ENCODE measurements at places on chromosomes 2 and 18.

DNA sequence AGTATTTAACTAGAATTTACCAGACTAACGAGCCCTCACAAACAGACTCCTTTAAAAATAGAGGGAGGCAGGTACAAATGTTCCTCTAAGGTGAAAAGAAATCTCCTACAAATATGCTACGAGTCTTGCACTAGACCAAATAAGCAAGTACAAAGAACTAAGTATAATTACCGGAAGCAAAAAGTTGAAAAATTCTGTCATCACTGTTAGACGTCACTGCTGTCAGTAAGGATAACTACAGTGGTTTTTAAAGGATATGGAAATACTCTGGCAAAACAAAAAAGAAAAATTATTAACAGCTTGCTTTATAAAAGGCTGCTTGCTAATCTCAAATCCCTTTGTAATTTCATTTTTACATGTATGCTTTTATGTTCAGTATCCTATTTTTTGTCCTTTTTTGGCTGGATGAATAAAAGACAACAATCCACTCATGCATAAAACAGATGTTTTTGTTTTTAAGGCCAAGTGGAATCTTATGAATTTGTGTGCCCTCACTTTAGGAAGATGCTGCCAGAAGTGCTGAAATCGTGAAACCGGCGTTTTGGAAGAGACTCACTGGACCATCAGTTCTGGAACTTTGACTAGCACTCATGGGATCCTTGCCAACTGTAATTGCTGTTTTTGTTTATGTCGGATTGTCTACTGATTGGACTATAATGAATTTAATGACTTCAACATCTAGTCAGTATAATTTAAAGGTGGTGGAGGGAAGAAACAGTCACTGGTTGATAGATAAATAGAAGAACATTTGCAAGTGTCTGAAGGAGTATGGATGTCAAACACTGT, 6.7 kb downstream of the ZNF521 start:
- no peak for DNase-seq

DNA sequence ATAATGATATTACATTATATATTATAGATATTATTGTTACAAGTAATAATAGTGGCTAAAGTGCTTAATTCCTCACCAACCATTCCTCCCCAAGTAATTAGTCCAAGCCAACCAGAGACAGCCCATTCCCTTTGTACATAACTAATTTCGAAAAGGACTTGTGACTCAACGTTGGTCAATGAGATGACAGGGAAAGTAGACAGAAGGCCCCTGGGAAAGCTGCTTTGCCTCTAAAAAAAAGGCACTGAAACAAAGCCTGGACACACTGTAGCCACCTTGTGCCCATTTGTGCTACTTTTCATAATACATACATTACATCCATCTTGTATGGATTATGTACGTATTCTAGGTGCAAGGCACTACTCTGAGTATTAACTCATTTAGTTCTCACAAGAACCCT, 28.8 kb downstream of the COLEC12 start:
- DNase-seq = no peak

DNA sequence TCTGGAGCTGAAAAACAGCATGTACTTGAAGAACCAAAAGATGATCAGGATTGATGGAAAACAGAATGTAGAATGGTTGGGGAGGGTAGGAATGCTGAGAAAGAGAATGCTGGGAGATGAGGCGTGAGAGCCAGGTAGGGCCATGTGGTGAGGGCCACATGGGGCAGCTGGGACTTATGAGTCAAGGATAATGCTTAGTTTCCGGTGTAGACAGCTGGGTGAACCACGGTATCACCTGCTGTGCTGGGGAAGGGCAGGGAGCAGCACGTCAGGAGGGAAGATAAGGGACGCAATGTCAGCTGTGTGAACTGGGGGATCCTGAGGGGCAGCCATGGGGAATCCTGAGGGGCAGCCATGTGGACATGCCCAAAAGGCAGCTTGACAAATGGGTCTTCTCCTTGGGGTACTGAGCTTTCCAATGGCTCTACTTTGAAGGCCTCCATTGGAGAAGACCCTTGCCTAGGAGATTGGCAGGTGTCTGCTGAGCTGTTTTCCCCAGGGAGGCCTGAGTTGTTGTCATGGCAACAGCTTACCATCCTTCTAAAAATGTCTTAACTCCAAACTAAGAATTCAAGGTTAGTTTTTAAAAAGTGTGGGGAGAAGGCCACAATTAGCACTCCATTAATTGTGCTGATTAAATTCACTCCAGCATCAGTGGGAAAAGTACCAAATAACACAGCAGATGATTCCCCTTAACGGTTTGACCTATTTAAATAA, 51.1 kb downstream of the MTHFD2 start:
- DNase-seq = no peak

DNA sequence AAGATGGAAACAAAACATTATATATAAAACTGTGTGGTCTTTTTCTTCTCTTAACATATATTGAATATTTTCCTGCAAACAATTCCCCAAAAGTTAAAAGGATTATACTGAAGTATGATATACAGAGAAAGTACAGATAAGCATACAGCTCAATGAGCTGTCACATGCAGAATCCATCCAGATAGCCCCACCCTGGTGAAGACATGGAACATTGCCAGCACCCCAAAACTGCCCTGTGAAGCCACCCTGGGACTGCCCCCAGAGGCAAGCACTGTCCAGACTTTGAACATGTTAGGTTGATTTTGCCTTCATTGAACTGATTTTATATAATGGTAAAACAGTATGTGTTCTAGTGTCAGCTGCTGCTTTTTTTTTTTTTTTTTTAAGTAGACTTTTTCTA, 112.3 kb upstream of the IL1R2 start:
- DNase-seq = no peak

GRCh38 chr2:36379710-36380448, 24.3 kb downstream of the CRIM1 start:
- DNase-seq = no peak

- no peak for DNase-seq
Observed at GRCh38 chr18:77948567-77948966, 698.9 kb downstream of the GALR1 start.

GRCh38 chr2:174753038-174753633, 11.1 kb downstream of the CHRNA1 start:
- no peak for DNase-seq

DNA sequence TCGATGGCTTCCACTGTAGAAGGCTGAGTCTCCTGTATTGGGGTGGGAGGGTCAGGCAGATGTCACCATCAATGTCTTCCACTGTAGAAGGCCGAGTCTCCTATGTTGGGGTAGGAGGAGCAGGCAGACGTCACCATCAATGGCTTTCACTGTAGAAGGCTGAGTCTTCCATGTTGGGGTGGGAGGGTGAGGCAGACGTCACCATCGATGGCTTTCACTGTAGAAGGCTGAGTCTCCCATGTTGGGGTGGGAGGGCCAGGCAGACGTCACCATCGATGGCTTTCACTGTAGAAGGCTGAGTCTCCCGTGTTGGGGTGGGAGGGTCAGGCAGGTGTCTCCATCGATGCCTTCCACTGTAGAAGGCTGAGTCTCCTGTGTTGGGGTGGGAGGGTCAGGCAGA, 117.5 kb upstream of the TPO start:
- DNase-seq = no peak

DNA sequence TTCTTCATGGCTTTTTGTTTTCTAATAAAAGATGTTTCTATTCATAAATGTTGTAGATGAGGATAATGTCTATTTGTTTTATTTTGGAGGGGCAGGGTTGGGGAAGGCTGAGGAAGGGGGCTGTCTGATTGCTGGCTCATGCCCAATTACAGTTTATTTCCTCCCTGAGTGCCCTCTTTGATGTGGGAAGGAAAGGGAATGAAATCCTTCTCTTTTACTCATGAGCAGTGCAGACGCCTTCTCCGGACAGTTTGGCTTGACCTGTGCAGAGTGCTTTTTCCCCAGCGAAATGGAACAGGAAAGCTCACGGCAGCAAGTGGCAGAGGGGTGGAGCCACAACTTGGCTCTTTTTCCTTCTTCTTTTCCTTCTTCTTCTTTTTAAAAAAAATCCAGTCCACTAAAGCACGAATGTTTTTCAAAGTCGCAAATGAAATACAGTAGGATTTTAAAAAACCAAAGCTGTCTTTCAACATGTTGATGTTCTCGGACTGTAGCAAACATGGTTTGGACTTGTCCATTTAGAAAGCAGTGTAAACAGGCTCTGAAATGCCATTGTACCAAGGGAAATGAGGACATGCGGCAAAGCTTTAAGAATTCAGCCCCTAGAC, 34.5 kb downstream of the RAB31 start:
- DNase-seq = no peak

- DNase-seq = no peak
Observed at GRCh38 chr2:116809109-116809508, 1005.4 kb upstream of the DDX18 start.

GRCh38 chr2:178484245-178485041, 4.2 kb downstream of the PLEKHA3 start:
- no peak for DNase-seq

GRCh38 chr2:46669996-46670793, 190.8 kb downstream of the TMEM247 start:
- DNase-seq = no peak

DNA sequence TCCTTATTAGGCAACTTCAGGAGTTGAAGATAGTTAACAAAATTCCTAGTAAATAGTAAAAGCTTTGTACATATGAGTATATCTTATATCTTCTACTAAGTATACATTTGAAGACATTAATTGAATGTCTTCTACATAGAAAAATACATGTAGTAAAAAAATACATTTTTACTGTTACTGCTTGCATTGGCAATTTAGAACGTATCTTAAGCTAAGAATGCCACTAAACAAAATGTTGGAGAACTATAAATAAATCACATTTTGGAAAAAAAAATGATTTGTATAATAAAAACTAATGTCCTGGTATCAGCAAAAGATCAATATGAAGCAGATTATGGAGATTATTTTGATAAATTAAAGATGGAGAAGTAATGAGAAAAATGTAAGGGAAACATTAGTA, 434.2 kb upstream of the SLC8A1 start:
- no peak for DNase-seq

DNA sequence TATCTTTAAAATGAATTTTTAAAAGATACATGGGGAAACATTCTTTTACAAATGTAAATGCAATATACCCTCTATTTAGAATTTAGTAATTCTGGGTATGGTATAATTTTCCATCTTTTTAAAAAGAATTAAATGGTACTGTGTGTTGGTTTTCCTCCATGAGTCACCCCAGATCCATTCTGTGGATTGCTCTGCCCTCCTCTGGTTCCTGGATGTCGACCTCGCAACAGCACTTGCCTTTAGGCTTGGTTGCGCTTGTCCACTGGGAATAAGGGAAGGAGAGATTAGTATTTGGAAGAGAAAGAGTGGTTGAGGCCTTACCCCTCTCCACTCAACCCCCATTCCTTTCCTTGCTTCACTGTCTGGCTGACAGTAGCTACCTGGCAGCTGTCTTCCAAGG, 90.4 kb downstream of the FTCDNL1 start:
- DNase-seq = no peak

GRCh38 chr2:70380621-70381020, 78.8 kb upstream of the FAM136A start:
- DNase-seq = no peak

Measured in GM13976 (cell line).